D341Med (cell line): ENCODE measurements at places on chromosomes 4 and X.

DNA sequence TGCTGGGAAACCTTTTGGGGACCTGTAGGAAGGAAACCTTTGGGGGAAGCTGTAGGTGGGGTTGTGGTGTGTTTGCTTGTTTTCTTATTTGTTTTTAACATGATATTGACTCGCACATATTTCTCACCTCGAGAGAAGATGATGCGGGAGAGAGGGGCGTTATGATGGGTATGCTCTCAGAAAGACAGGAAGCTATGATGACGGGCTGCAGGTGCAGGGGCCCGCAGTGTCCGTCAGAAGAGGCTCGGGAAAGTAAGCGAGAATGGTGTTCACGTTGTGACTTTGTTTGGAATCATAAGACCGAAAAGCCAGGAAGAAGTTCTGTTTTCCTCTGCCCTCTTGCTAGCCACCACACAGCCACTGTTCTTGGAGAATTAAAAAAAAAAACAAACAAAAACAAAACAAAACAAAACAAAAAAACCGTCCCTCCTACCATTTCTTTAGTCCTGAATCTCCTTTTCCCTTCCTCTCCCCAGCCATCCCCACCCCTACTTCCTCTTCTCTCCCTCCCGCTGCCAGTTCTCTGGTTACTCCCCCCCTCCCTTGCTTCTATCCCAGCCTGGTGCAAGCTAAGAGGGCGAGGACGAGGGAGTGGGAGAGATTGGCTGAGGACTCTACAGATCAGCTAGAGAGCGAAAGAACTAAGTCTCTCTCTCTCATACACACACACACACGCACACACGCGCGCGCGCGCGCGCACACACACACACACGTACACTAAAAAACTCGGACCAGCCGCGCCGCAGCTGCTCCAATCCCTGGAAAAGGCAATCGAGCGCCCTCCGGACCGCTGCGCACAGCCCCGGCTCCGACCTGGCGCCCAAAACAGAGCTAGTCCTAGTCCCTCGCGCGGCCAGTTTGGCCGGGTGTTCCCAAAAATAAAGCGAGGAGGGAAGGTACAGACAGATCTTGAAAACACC, at the start of gene BMP3:
TSS of gene BMP3 (plus strand) at position 648 of the 920 bp plus-strand sequence. CDS start 577 bp downstream, outside the sequence.
- DNase-seq = peak; percentile 58

DNA sequence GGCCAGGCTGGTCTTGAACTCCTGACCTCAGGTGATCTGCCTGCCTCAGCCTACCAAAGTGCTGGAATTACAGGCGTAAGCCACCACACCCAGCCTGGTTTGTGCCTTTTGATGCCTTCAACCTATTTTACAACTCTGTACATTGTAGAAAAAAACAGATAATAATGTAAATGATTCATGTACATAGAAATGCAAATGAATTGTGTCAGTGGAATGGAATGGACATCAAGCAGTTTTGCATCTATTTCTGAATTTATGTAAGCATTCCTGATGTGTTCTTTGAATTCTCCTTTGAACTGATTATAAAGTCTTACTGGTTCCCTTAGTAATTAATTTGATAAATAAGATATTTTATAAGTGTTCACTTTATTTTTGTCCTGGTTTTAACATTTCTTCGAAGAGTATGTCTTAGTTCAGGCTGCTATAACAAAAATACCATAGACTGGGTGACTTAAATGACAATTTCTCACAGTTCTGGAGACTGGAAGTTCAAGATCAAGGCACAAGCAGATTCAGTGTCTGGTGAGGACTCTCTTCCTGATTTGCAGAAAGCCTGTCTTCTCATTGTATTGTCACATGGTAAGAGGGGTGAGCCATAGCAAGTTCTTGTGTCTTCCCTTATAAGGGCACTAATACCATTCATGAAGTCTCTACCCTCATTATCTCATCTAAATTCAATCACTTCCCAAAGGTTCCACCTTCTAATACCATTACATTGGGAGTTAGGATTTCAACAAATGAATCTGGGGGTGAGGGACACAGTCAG, 162.2 kb upstream of the S100G start:
- DNase-seq = no peak

- no peak for DNase-seq
These were observed 57.7 kb upstream of the TXK start for GRCh38 chr4:48191758-48192157.

- no peak for DNase-seq
These were observed 349.2 kb downstream of the IQCM start for GRCh38 chr4:149466446-149466845.

GRCh38 chr4:56184214-56184613, 203.1 kb downstream of the AASDH start:
- no peak for DNase-seq

- DNase-seq = no peak
These were observed 572.1 kb upstream of the IGFBP7 start for GRCh38 chr4:57682275-57682674.
